ENCODE measurements at places on chromosomes 6 and 20.
A peak's percentile ranks its signal among the peaks of the same experiment; 100 is the strongest.

- no peak for DNase-seq
Observed at GRCh38 chr6:31978831-31979230, 3.0 kb upstream of the C4A start.

DNA sequence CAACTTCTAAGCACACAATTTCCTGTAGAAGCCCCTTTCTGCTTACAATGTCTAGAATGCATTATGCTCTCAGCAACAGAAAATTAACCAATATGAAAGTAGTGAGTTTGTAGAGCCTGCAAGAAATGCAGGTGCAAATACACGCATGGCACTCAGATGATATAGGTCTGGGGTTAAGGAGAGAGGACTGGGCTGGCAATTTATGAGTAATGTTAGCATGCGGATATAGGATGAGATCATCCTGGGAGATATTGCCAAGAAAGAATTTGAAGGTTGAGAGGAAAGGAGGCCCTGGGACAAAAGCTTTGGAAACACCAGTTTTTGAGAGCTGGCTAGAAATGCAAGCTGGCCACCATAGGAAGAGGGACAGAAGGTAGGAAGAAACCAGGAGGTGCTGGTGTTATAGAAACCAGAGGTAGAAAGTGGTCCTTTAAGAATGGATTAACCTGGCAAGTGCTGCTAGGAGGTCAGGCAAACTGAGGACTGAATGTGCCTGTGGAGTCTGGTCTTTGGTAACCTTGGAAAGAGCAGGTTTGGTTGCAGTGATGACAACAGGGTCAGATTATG, 183.2 kb upstream of the MYLIP start:
- no peak for DNase-seq

- DNase-seq, result no peak
Observed at GRCh38 chr20:588476-588875, 21.6 kb downstream of the TCF15 start.

GRCh38 chr6:107603006-107603370, 113.1 kb downstream of the SOBP start:
- DNase-seq, result no peak

DNA sequence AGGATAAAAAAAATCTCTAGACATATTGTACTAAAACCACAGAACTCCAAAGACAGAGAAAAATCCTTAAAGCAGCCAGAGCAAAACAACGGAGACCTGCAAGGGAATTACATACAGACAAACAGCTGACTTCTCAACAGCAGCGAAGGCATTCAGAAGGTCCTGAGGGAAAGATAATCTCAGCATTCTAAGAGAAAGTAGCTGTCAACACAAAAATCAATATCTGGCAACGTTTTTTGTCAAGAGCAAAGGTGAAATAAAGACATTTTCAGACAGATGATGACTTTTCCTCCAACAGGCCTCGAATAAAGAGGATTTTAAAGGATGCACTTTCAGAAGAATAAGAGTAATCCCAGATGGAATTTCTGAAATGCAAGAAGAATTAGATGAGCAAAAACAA, 6.1 kb upstream of the SCGN start:
- DNase-seq, result no peak

- DNase-seq, result peak; percentile 94
Observed at GRCh38 chr20:38167851-38168760, 3.0 kb upstream of the TGM2 start.

GRCh38 chr6:854406-855118, 161.6 kb upstream of the EXOC2 start:
- no peak for DNase-seq

DNA sequence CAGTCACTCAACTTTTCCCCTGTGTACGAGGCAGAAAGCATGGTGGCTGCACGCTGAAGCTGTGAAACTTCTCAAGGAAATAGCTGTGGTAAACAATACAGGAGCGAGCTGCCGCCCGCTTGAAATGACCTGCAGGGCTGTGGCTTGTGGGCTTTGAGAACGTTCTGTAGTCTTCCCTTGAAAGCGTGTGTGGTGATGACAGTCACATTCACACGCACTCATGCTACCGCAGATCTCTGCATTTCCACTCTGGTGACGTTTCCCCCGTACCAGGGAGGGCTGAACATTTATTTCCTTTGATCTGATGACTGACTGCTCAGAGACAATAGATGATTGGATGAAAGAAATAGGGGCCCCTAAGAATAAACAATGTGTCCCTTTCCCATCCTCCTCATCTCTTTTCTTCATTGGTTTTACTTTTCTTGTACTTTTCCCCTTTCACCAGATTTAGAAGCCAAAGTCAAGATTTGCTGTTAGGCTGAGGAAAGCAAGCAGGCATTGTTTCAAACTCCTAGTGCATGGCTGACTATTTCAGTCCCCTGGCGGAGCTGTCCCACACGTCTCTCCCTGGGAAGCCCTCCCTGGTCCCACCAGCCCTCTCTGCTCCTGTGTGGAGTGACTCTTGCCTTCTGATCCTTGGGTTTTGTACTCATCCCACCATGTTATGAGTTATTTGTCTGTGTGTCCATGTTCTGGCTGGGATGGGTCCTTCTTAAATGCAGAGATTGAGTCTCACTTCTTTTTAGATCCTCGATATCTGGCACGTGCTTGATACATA, 3.9 kb downstream of the SYTL3 start:
- DNase-seq, result peak; percentile 47

DNA sequence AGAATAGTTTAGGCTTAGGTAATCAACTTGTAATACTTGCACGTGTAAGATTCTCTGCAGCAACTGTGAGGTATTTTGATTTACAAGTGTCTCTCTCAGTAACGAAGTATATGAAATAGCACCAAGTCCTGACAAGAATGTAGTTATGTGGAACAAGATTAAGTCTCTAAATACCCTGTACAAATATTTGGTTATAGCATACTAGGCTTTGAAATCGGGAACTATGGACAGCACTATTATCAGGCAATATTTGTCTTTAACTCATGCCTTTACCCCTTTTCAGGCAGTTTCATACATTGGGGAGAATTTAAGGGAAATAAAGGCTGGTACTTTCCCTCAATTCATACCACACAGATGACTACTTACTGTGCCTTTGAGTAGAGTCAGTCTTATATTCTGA, 93.2 kb downstream of the GRIK2 start:
- no peak for DNase-seq

DNA sequence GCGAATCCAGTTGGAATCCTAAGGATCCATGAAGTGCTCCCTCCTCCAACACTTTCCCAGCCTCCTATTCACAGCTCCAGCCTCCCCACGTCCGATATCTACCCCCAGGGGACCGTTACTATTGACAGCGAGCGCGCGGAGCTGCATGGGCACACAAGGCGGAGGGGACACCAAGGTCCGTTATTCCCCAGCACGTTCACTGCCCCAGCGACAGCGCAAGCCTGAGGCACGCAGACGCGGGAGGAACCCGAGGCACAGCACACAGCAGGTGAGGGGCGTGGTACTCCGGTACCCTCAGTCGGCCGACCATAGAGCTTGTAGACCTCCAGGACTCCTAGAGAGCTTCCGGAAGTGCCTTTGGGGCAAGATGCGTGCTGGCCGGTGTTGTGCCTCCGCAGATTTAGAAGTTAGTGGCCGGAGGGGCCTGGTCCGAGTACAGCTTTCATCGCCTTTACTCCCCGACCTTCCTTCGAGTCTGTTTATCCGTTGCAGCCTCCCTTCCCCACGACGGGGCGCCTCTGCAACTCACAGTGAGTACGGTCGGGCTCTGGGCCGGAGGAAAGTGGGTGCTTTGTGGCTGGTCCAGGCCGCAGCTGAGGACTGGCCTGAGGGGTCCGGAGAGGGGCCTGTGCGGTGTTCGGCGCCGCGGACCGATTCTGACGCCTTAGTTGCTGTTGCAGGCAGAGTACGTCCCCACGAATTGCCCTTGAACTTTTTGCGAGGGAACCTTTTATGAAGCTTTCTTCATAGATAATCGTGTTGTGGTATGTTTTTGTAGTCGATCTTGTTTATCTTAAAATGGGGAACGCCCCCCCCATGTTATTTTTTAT, at the start of gene ZKSCAN8:
Gene ZKSCAN8, plus strand, starts transcription at position 384 of the 830 bp plus-strand sequence. CDS start 6,525 bp downstream, outside the sequence.
- DNase-seq, result peak; percentile 80

DNA sequence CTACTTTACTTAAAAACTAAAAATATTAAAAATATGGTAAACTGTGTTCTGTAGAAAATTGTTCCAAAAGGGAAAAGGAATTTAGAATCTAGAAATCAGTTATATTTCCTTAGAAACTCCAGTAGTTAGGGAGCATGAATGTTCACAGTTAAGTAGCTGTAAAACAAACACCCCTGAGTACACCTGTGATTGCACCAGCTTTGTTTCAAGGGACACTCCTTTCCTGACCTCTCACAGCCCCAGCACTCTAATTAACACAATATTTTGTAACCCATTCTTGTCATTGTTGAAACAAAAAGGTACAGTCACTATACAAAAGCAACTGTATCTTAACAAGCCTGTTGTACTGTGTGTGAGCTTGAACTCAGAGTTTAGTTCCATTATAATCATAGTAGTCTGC, 72.3 kb downstream of the NCOA7 start:
- DNase-seq, result no peak

DNA sequence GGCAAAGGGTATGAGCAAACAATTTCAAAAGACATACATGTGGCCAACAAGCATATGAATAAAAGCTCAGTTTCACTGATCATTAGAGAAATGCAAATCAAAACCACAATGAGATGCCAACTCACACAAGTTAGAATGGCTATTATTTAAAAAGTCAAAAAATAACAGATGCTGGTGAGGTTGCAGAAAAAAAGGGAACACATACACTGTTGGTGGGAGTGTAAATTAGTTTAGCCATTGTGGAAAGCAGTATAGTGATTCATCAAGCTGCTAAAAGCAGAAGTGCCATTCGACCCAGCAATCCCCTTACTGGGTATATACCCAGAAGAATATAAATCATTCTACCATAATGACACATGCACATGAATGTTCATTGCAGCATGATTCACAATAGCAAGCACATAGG, 6.7 kb upstream of the KHDC1L start:
- peak; percentile 72 for DNase-seq

DNA sequence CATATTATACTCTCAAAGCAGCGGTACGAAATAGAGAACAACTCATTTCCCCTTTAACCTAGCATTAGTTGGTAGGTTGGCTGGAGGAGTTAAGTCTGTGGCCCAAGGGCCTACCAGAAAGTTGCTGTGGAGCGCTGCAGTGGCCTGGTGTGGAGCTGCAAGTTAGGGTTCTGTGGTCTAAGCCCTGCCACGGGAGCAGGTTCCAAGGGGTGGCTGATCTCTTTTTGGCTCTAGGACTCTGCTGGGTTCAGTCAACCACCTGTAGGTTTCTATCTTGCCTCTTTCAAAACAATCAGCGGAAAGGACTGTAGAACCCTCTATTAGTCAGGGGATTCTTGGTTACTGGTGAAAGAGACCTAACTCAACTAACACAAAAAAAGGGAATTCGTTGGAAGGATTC, 54.5 kb upstream of the TULP4 start:
- DNase-seq, result no peak

GRCh38 chr6:21753241-21754108, 159.9 kb downstream of the SOX4 start:
- DNase-seq, result no peak

- DNase-seq, result no peak
Observed at GRCh38 chr6:104462811-104463599, 396.7 kb downstream of the HACE1 start.

DNA sequence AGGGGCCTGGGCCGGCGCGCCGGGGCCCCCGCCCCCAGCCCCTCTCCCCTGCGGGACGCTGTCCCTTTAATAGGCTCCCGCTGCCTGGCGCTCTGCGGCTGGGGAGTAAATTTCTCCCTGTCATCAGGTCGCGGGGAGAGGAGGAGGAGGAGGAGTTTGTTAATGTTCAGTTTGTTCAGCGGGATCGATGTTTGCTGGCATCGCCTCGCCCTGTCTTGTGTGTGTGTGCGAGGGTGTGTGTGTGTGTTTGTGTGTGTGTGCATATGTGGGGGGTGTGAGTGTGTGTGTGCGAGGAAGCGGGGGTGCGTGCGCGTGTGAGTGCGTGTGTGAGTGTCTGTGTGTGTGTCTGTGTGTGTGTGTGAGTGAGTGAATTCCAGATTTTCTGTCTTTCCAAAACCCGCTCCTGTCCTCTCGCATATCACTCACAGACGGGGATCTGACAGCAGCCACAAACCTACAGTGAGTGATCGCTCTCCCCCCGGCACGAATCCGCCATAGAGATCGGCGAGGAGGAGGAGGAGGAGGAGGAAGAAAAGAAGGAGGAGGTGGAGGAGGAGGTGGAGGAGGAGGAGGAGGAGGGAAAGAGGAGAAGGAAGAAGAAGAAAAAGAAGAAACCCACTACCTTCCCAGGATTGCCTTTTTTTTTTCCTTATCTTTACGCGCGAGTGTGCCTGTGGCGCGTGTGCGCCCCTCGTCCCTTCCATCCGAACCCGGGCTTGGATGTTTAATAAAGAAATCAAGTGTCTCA, at the start of gene TSHZ2:
Gene TSHZ2, plus strand, starts transcription at position 169 of the 748 bp plus-strand sequence. CDS start 936 bp downstream, outside the sequence.
- DNase-seq, result no peak

GRCh38 chr6:127366282-127367022, 23.0 kb upstream of the ECHDC1 start:
- DNase-seq, result no peak

DNA sequence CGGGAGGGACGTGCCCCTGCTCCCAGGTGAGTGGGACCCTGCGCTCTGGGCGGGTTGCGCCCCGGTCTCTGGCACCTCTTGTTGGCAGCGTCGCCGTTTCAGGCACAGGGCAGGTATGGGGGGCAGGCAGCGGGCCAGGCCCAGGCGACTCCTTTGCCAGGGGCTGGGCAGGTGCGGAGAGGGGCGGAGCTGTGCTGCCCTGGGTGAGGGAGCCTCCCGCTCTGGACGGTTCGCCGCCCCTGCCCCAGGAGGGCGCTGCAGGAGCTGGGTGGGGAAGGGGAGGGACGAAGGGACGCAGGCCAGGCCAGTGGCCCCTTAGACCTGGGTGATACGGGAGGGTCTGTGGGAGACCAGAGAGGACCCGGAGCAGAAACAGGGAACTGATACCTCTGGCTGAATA, 663.9 kb upstream of the DEFB115 start:
- DNase-seq, result no peak

- DNase-seq, result no peak
Observed at GRCh38 chr6:126535138-126535537, 195.2 kb downstream of the CENPW start.

Measured in inflammatory macrophage (primary cell).